ENCODE measurements at places on chromosomes 4 and X. TPM values are rescaled to one million over a fixed set of nuclear protein-coding genes. Genes with fewer than 3 reads are reported as not detected.

PRDM8 gene
- 10.1 TPM for total RNA-seq

PIM2 gene
- total RNA-seq: 7.0 TPM

XAGE1A gene
- total RNA-seq: not detected

TMEM31 gene
- not detected for total RNA-seq

MAP7D3 gene
- total RNA-seq: 16.4 TPM

TCP11X2 gene
- total RNA-seq: not detected

SNCA gene
- 21.2 TPM for total RNA-seq

DCAF8L2 gene
- total RNA-seq: not detected

Measured in uterine smooth muscle cell (primary cell).